Left colon (tissue), 2 donors: ENCODE measurements at places on chromosomes 1 and 21. TPM values are rescaled to one million over a fixed set of nuclear protein-coding genes. Genes with fewer than 3 reads are reported as not detected.

DNA sequence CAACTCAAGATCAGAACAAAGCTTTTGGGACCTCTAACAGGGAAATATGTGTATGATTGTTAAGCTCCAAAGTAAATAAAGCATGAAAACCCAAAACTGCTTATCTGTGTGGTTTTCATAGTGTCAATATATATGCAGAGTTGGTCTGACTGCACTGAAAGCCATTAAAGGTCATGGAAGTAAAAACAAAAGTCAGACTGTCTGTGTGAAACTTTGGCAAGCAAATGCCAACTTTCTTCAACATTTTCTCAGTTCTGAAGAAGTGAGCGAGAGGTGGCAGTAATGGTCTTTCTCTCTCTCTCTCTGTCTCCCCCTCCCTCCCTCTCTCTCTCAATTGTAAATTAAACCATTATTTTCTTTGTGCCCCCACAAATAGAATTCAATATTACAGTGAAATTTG is 100.1 kb upstream of the S1PR1 start:
- no peak for DNase-seq

- no peak for DNase-seq
These were observed 3.7 kb downstream of the RGS18 start for GRCh38 chr1:192161976-192162375.

TGFB2 gene
- 2.5 TPM for total RNA-seq

- DNase-seq, result no peak
These were observed 5.0 kb downstream of the ENTREP3 start for GRCh38 chr1:155250246-155250632.

- DNase-seq, result no peak
These were observed 231.8 kb upstream of the GREM2 start for GRCh38 chr1:240843798-240844197.

- no peak for DNase-seq
These were observed 60.2 kb downstream of the DMRTB1 start for GRCh38 chr1:53519421-53519820.

C1orf185 gene
- not detected for total RNA-seq

ACTL8 gene
- total RNA-seq, result 0.21 TPM

GRCh38 chr1:224851848-224852261 is 77.6 kb upstream of the DNAH14 start:
- DNase-seq, result no peak

TUFT1 gene
- 19.7 TPM for total RNA-seq

- no peak for DNase-seq
These were observed 128.2 kb downstream of the TBX19 start for GRCh38 chr1:168408884-168409283.

GRCh38 chr1:78096017-78096416 is 50.3 kb downstream of the GIPC2 start:
- no peak for DNase-seq

GRCh38 chr1:165383067-165383466 is 26.6 kb upstream of the LMX1A start:
- DNase-seq, result no peak

DNA sequence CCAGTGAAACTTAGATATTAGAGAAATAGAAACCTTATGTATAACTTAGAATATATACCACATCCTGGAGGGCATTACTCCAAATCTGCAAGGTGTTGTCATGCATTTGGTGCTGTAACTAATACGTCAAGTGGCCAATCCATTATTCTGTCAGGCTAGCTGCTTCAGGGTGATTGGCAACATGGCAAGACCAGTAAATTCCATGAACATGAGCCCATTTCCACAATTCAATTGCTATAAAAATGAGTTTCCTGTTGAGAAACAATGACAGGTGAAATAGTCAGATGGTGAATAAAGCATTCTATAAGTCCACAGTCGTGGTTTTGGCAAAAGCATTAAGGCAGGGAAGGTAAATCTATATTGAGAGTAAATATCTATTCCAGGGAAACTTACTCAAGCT is 566.0 kb downstream of the ADGRL2 start:
- no peak for DNase-seq

RNF186 gene
- 53.7 TPM for total RNA-seq

DNA sequence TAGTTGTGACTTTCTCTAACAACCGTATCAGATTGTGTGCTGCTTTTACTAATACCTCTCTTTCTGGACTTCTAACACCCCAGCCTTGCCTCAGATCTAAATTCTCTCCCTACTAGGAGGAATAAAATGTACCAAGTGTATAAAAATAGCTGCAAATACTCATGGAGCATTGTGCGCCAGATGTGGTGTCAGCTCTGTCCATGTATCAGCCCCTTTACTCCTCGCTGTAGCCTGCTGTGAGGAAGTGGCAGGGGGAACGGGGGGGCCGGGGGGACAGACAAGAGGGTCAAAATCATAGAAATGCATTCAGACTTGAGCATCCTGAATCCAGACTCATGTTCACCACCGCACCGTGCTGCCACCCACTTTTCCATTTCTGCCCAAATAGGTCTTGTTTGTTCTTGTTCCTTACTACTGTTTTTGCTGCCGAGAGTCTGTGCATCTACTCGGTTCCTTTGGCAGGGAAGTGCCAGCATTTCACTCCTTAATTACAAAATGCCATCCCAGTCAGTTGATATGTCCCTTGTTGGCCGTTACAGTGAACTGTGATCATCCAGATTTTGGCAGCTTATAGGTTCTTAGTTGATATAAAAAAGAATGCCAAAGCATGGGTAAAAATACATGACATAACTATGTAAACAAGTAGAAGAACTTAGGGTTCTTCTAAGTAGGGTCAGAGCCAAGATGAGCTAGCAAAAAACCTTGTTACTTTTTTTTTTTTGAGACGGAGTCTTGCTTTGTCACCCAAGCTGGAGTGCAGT is 76.4 kb downstream of the UBE4B start:
- no peak for DNase-seq

DNA sequence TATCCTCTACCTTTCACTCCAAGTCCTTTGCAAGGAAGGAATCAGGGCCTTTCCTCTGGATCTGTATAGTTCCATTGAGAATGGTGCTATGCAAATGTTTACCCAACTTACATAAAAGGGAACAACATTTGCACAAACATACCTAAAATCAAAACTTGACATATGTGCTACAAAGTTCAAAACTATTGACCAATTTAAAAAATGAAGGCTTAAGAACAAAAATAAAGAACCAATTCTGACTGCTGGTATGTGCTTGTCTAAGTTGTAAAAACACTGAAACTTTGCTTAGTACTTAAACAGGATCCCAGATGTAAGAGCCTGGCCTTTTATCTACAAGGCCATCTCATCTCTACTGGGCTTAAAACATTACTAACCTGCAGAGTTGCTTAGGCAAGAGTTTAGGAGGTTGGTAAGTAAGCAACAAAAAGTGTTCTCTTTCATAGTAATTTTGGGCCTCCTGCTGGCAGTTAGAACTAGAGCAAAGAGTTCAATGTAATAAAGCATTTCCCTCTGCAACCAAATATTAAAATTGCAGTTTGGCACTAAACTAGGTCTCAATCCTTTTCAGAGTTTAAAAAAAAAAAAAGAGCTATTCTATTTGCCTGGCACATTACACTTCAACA is 2.0 kb downstream of the SCMH1 start:
- no peak for DNase-seq

SPRR2B gene
- total RNA-seq, result not detected

DNA sequence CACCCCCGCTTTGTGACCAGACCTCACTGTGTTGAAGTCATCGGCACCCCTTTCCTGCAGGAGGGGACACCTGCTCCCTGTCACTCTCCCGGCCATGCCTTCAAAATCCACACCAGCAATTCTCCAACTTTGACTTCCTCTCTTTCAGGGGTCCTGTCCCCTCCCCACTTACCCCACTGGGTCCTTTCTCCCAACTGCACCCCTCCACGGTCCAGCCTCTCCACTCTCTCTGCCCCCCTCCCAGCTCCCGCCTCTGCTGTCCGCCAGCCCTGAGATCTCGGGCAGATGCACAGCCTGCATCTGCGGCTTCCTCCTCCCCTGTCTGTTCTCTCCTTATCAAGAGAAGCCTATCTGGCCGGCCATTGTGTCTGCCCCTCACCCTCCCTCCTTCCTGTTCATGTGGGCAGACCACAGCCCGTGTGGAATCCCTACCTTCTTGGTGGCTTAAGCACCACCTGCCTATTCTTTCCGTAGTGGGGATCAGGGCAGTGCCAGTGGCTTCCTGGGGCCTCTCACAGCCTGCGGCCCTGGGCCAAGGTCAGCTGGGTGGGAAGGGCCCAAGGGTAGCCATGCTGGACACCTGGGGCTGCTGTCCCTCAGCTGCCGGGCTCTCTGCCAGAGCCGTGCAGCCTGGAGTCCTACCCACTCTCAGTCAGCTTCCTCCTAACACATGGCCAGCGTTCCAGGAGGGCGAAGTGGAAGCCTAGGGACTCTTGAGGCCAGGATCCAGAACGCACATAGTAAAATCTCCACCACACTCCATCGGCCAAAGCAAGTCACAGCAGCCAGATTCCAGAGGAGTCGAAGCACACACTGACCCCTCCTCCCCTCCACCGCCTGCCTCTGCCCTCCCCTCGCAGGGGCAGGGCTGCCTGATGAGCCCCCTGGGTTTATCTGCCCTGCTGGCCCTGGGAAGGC is 5.1 kb upstream of the HES4 start:
- peak; percentile 51 for DNase-seq

DNA sequence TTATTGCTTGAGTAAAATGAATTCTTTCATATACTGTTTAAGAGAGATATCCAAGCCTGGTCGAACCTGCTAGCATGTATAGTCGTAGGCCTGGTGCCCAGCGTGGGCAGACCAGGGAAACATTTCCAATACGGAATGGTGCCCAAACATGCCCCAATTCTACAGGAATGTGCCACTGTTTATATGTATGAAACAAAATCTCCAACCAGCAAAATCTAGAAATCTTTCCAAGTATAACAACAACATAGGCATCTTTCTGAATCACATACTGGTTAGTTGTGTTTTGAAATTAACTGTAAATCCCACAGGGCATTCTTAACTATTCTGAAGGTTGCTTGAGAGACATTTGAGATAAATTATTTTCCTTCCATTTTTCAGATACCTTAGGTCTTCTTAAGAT is 17.0 kb upstream of the ABCD3 start:
- no peak for DNase-seq

- DNase-seq, result peak; percentile 81
These were observed 77.6 kb downstream of the XCL2 start for GRCh38 chr1:168466092-168466713.

DNA sequence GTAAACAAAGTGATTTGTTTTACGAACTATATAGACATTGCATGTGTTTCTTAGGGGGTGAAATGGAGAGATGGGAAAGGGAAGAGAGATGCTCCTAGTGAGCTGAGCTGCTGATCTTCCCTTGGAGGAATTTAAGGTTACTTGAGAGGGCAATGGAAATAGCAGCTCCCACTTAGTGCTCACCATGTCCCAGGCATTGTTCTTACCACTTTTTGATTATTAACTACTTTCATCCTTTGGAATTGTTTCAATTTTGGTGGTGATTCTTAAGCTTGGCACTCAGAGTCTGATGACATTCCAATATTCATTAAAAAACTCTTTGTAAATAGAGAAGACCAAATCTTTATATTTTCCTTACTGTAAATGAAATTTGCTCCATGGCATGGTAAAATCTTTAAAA is 124.9 kb downstream of the ITSN1 start:
- no peak for DNase-seq

- DNase-seq, result no peak
These were observed 1.1 kb downstream of the SLC35F3 start for GRCh38 chr1:233905416-233906051.

- DNase-seq, result no peak
These were observed 33.2 kb upstream of the KIAA0040 start for GRCh38 chr1:175225805-175226129.

DNA sequence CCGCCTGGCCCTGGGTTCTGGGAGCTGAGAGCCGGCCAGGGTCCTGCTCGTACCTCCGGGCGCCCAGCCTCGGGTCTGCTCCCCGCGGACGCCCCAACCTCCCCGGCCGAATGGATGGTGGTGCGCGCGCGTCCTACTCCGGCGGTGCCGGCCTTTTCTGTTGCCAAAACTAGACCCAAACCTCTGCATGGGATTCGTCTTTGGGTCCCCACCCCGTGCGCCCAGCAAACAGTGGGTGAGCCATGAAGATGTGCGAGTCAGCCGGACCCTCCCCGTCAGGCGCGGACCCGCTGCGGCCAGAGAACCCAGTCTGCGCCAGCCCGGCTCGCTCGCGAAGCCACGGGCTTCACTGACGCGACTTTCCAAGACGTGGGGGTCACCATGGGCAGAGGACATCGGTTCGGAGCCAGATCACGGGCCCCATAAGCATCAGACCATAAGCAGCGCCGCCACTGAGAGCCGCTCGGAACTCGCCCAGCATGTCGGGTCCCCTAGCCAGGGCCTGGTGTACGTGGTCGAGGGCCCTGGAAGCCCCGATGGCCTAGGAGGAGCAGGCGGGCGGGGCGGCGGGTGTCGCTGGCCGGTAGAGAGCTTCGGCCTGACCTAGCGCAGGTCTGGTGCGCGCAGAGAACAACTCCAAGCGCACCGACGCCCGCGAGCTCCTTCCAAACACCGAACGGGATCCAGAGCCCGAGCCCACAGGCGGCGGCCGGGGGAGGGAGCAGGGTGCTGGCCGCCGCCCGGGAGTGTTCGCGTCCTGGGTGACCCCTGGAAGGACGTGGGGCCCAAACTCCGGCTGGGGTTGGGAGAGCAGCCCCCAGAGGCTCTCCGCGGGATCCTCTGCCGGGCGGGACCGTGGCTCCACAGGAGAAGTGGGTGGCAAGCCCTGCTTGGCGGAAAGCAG is 1.0 kb upstream of the TP73 start:
- DNase-seq, result peak; percentile 23

TRIM67 gene
- 0.03 TPM for total RNA-seq

- no peak for DNase-seq
These were observed 27.8 kb downstream of the GBP6 start for GRCh38 chr1:89391686-89392085.

NPPA gene
- total RNA-seq, result not detected

- no peak for DNase-seq
These were observed 68.4 kb downstream of the LUZP1 start for GRCh38 chr1:23100074-23100748.

SPRR3 gene
- total RNA-seq, result not detected

DNA sequence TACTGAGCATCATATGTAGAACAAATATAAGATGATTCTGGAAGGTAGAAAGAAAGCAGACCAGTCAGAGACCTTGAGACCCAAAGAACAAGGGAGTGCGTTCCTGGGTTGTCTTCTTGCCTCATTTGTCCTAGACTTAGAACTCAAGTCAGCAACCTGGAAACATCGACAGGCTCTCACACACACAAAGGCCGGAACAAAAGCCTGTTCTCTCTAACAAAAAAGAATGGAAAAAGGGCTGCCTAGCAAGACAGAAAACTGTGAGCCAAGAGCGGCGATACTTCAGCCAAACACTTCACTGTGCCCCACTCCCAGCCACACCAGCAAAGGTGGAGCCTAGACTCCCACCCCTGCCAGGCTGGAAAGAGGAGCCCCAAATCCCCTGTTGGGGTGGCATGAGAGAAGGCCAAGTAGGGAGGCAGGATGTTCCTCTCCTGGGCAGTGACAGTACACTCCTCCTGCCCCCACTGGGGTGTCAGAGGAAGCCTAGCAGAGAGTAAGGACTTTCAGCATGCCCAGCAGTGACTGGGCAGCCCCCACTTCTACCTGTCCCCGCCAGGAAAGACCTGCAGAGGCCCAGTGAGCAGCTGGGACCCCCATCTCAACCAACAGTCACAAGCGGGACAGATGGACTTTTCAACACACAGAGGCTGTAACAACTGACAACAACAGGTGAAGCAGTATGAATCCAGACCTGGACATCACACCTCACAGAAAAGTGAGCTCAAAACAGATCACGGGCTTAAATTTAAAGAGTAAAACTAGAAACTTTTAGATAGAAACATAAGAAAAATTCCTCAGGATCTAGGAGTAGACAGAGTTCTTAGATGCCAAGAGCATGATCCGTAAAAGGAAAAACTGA is 33.0 kb downstream of the MRAP start:
- no peak for DNase-seq

ETV3L gene
- total RNA-seq, result not detected
